HS-5 (cell line): ENCODE measurements at places on chromosomes 5 and 9.

- DNase-seq: no peak
Measured at GRCh38 chr5:91312698-91313097, 70.4 kb downstream of the ARRDC3 start.

DNA sequence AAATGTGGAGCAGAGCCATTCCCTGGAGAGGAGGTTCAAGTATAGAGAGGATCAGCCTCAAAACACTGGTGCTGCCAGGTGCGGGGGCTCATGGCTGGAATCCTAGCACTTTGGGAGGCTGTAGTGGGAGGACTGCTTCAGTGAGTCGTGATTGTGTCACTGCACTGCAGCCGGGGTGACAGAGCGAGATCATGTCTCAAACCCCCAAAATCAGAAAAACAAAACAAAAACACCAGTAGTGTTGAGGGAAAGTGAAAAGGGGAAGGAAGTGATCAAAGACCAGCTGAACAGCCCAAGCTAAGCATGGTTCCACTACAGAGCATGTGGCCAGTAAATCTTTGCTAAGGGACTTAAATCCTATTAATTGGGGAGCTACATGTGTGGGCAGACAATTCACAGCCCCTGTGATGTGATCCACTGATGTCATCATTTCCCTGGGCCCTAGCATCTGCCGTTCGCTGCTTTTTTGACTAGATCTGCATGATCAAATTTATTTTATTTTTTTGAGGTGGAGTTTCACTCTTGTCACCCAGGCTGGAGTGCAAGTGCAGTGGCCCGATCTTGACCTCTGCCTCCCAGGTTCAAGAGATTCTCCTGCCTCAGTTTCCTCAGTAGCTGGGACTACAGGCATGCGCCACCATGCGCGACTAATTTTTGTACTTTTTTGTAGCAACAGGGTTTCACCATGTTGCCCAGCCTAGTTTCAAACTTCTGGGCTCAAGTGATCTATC, 2.7 kb upstream of the PCBD2 start:
- DNase-seq: no peak

GRCh38 chr9:76358628-76359280, 35.5 kb downstream of the RFK start:
- DNase-seq: no peak

- no peak for DNase-seq
Measured at GRCh38 chr5:2432076-2432920, 319.2 kb downstream of the IRX2 start.

DNA sequence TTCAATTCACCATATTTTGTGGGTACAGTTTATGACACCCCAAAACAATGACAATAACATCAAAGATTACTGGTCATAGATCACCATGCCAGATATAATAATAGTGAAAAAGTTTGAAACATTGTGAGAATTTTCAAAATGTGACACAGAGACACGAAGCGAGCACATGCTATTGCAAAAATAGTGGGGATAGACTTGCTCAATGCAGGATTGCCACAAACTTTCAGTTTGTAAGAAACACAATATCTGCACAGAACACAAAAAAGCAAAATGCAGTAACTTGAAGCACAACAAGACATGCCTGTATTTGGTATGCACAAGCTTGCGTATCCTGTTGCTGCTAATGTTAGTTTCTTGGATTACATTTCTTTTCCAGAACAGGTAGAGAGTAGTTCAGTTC, 35.8 kb downstream of the ARHGEF28 start:
- no peak for DNase-seq

DNA sequence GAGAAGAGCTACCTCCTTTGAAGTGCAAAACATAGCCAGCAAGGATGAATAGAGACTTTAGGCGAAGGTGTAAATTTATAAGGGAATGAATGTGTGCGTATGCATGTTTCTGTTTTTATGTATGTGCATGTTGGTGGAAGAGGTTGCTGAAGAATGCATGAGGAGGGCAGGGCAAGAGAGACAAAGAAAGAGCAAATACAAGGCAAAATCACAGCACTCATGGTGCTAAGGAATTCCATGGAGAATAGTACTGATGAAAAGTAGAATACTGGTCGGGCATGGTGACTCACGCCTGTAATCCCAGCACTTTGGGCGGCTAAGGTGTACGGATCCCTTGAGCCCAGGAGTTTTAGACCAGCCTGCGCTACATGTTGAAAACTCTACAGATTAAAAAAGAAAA, 762.1 kb upstream of the PTPRD start:
- DNase-seq: no peak
